WTC11 (cell line): ENCODE measurements at places on chromosomes 5 and 9. TPM values are rescaled to one million over a fixed set of nuclear protein-coding genes. Genes with fewer than 3 reads are reported as not detected.

LCN1 gene
- total RNA-seq: not detected in 3 replicates

GRCh38 chr5:65262096-65262495 is 219.6 kb downstream of the ADAMTS6 start:
- no peak for DNase-seq

- DNase-seq: no peak
Measured at GRCh38 chr5:180607861-180608571, 16.7 kb upstream of the SCGB3A1 start.

ZDHHC11 gene
- total RNA-seq: 21.4 to 37.5 TPM (median 37.3 TPM) in 3 replicates
